Astrocyte (in vitro differentiated cells and primary cell): ENCODE measurements at places on chromosomes 6 and 20.
A peak's percentile ranks its signal among the peaks of the same experiment; 100 is the strongest.

- no peak for DNase-seq
Observed at GRCh38 chr6:28449056-28449455, 5.8 kb upstream of the ZSCAN23 start.

DNA sequence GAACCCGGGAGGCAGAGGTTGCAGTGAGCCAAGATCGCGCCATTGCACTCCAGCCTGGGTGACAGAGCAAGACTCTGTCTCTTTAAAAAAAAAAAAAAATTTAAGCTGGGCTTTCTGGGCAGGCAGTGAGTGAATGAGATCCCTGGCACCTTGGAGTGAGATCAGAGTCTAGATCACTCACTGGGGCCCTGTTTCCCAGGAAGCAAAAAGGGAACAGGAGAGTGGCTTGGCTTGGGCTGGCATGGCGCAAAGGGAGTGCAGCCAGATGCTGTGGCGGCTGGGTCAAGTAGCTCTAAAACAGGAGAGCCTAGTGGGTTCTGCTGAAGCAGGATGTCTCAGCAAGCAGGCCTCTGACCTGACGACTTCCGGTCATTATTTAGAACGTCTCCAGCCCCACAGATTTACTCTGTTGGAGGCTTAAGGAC, 10.4 kb downstream of the PLCG1 start:
- DNase-seq: no peak

DNA sequence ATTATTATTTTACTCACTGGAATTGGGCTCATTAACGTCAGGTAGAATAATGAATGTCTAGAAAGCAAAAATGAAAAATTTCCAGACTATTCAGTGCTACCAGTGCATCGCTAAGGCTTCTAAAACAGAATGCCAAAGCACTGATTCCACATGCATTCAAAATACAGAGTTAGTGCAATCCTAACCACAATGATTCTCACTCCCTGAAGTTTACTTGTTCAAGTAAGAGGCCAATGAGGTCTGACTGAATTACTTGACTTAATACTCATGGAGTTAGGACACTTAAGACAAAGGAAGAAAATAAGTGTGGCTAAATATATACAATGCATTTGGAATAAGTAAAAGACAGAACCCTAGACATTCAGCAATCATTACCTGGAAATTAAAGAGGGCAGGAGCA, 220.5 kb downstream of the PKHD1 start:
- no peak for DNase-seq

DNA sequence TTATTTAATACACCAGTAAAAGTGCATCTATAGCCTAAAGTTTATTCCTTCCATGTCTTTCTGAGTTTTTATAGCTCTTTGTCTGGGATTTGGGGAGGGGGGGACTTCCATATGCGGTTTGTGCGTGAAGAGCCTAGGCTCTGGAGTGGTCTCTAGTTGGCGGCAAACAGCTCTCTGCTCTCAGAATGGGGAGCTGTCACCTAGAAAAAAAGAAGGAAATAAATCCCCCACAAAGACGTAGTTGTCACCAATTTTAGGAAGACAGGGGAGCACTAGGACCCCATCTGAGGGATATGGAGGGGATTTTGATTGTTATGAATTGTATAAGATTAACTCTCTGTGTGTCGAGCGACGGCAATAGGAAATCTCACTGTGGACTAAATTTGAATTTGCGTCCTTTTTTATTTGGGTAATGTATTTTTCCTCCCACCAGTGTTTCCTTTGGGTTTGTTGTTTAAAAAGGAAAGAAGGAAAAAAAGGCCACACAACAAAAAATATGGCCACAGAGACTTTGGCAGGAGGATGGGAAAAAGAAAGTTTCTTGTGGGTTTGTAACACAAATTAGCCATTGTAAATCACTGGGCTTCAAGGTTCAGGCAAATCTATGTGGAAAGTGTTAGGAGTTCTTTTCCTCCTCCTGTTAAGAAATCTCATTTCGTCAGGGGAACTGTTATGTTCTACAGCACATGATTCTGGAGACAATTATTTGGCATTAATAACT, 7.4 kb downstream of the POU3F2 start:
- DNase-seq: peak; percentile 38

GRCh38 chr6:35183281-35183680, 30.5 kb upstream of the SCUBE3 start:
- no peak for DNase-seq

DNA sequence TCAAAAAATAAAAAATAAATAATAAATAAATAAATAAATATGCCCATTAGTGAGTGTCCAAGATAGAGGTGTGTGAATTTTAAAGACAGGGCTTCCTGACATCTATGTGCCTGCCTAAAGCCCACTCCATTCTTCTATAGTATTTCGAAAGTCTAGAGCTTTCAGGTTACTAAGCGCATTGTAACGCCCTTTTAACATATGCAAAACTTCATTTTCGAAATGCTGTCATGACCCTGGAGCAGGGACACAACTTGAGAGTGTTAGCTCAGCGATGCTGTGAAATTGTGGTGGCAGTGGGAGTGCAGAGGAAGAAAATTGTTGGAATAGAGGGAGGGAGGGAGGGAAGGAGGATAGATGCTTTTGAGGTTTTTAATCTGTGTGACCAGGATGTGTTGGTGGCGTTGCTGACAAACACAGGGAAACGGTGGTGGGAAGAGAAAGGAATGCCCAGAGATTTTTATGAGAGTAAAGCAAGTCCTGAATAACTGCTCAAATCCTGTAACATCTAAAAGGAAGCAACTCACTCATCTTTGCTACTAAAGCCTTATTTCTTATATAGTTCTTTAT, 169.3 kb downstream of the ARID1B start:
- DNase-seq: no peak

- no peak for DNase-seq
Observed at GRCh38 chr6:45502456-45502855, 124.7 kb upstream of the SUPT3H start.
